Keratinocyte (primary cell): ENCODE measurements at places on chromosomes 6 and 20.

DNA sequence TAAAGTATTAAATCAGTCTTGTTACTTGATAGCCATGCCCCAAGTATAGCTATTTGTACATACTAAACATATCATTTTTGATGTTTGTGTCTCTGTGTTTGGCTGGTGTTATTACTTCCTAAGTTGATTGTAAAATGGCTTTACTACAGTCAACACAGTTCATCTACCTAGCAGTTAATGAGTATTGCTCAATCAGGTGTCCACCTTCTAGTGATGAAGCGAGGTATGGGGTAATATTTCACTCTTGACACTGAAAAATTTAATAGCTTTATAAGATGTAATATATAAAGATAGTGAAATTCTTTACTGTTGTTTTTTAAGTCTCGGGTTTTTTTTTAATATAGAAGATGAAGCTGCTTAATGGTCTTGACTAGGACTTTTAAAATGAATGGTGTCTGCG is 18.9 kb downstream of the TMEM14A start:
- DNase-seq, result no peak

- DNase-seq, result peak; percentile 55
Observed at GRCh38 chr6:43455531-43456428, at the start of gene DLK2. DLK2 (minus strand) TSS chr6:43455548; CDS start chr6:43454825, 723 bp downstream.

GRCh38 chr6:163994566-163994965 is 580.0 kb downstream of the QKI start:
- no peak for DNase-seq

- no peak for DNase-seq
Observed at GRCh38 chr6:154632119-154632518, 101.1 kb upstream of the SCAF8 start.

- no peak for DNase-seq
Observed at GRCh38 chr6:29561091-29561490, 1.6 kb upstream of the UBD start.
